ENCODE measurements at places on chromosomes 2 and 18.

DNA sequence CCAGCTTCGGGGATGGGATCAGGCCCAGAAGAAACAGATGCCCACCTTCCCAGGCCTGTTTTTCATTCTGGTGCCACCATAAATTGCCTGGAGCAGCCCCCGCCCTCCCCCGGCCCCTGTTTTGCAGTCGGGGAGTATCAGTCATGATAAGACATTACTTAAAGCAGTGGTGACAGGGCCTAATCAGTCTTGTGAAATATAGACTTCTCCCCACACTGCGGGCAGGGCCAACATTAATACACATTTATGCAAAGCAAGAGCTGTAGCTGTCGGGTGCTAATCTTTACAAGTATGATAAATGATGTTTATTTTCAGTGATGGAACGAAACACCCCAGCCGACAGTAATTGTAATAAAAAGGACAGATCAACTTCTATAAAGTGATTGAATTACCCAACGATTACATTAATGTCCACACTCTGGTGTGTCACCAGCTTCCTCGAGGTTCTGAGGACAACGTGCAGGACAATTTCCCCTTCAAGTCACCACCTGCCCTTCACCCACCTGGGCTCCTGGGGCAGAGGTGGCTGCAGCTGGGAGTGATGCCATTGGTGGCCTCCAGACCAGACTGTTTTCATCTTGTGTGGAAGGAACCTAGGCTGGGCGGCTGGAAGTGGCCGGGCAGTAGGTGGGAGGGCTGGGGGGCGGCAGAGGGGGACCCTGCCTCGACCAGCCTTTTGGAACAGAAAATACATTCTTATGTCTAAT, 226.0 kb downstream of the TFCP2L1 start:
- no peak for DNase-seq

- peak; percentile 42 for DNase-seq
Observed at GRCh38 chr18:45805551-45805950, 19.9 kb upstream of the SIGLEC15 start.

DNA sequence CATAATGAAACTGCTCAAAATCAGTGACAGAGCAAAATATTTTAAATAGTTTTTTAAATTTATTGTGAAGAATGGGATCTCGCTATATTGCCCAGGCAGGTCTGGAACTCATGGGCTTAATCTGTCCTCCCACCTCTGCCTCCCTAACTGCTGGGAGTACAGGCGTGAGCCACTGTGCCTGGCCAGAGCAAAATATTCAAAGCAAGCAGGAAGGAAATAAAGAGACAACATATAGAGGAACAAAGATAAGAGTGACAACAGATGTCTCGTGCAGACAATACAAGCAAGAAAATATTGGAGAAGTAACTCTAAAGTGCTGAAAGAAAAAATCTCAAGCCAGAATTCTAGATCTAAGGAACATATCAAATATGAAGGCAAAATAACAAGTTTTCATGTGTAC, 5.0 kb upstream of the SCLY start:
- no peak for DNase-seq

DNA sequence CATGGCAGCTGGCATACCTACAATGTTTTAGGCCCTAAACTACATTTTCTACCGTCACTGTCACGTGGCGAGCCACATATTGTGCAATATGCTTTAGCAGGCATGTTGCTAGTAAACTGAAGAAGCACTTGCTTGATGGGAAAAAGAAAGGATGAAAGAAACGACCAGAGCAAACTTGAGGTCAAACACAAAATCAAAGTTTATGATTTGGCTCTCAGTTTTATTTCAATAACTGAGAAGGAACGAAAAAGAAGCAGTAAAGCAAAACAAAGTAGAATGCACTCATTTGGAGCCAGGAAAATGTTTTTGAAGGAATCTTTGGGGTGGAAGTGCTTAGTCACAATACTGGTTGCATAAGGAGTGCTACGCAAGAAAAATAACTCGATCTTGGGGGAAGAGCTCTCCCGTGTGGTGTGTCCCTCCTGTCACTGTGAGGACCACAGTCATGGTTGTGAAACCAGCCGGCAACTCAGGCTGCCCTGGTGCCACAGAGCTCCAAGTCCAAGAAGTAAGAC, 349.8 kb downstream of the RBM43 start:
- DNase-seq: peak; percentile 65

DNA sequence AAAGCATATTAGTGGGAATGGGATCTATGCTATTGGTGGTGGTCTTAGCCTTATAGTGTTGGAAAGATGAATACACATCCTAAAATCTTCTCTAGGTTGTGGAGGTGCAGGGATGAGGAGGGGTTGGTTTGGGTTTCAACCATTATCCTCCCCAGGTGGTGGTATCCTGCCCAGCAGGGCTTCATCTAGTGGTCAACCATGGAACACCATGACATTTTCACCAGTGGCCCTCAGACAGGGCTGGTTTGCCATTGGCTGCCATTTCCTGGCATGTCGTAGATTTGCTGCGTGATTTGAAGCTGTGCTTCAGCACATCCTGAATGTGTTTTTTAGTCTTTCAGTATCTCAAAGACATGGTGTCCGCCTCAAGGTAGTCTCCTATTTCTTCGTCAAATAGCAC, 391.2 kb upstream of the HNRNPA3 start:
- no peak for DNase-seq

DNA sequence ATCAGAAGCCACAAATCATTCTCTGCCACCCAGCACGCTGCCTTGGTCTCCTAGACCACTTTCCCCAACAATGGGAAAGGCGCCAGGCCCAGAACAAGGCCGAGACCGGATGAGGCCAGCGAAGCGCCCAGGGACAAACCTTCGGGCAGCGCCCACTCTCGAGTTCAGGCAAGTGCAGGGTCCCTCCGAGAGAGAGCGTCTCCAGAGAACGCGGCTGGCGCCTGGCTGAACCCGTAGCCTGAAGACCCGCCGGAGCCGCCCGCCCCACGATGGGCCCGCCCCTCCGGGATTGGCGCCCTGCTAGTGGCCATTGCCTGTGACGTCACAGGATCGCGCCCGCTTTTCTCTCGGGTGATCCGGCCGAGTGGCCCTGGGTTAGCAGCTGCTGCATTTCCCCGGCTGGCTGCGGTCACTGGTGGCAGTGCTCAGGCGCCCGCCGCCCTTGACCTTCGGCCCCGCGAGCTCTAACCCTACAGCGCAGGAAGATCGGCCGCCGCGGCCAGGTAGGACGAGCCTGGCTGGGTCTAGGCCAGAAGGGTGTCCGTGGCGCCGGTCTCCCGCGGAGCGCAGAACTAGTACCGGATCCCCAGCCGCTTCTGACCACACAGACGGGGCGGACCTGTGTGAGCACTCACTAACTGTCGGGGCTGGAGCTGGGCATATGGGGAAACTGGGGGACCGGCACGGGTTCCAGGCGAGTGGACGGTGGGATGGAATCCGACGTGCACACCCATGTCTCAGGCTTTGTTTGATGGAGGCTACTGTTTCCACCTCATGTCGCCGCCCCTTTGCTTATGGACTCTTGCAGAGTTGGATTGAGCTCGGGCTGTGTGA, at the start of gene FAHD2A:
Gene FAHD2A, plus strand, starts transcription at position 339 of the 834 bp plus-strand sequence. CDS start 2,851 bp downstream, outside the sequence.
- DNase-seq: peak; percentile 96

DNA sequence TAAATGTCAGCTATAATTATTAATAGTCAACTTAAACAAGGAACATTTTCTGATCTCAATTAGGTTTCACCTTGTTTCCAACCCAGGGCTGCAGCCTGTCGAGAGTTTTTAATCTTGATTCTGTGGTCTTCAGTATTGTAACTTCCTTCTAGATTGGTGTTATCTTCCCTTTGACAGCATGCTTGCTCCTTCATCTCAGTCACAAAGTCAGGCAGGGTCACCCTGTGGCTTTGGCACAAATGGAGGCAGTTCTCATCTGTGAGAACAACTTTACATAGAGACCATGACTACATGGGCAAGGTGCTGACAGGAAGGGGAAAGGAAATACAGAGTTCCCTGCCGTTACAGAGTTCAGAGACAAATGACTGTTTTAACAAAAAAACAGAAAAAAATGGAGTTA, 50.5 kb downstream of the HNRNPLL start:
- no peak for DNase-seq

GRCh38 chr2:40062381-40062780, 283.3 kb upstream of the THUMPD2 start:
- DNase-seq: no peak

GRCh38 chr2:120294008-120294340, 41.3 kb downstream of the RALB start:
- no peak for DNase-seq

- no peak for DNase-seq
Observed at GRCh38 chr2:216645636-216645950, 12.4 kb downstream of the IGFBP2 start.

DNA sequence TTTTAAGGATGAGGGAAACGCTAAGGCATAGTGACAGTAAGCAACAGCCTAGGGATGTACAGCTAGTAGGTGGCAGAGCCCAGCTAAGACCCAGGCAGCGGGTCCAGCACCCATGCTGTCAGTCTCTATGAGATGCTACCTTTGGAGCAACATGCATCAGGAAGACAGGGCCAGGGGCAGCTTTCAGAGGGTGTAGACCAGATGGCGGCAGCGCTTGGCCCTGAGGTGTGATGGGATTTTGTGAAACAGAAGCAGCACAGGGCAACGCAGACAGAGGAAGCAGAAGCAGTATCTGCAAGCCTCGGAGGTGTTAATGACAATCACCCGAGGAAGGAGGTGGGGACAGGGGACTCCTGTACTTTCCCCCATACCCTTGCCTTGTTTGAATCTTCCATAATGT, 43.2 kb downstream of the SDC1 start:
- DNase-seq: no peak

GRCh38 chr2:167749016-167749415, 498.4 kb downstream of the STK39 start:
- peak; percentile 3 for DNase-seq

DNA sequence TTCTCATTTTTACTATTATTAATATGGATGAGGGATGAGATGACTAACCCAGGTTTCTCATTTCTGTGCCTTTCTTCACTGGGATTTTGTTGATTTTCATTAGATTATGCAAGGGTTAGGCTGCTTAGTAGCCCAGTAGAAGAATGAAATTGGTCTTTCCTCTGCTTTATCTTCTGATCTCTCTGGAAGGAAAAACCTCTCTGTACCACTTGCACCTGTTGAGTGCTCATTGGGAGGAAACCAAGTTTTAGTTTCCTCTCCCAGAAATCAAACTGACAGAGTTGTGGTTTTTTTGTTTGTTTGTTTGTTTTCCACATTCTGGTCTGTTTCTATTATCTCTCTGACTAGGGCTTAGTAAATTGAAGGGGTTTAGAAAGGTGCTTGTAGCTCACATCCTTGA, 60.8 kb downstream of the KIAA1328 start:
- no peak for DNase-seq

GRCh38 chr18:75334869-75335268, 92.6 kb downstream of the SMIM21 start:
- no peak for DNase-seq

DNA sequence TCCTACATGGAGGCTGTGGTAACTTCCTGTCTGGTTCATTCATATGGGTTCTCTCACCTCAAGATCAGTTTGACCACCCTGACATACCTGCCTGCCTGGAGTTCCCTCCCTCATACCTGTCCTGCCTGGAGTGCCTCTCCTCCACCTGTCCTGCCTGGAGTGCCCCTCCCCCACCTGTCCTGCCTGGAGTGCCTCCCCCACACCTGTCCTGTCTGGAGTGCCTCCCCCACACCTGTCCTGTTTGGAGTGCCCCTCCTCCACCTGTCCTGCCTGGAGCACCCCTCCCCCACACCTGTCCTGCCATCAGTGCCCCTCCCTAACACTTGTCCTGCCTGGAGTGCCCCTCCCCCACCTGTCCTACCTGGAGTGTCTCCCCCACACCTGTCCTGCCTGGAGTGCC, 461.9 kb downstream of the PTPRM start:
- DNase-seq: no peak

Data from suppressor macrophage treated with lipopolysaccharide for 1 hour (primary cell).